ENCODE measurements at places on chromosomes 4 and X. TPM values are rescaled to one million over a fixed set of nuclear protein-coding genes. Genes with fewer than 3 reads are reported as not detected.

DNA sequence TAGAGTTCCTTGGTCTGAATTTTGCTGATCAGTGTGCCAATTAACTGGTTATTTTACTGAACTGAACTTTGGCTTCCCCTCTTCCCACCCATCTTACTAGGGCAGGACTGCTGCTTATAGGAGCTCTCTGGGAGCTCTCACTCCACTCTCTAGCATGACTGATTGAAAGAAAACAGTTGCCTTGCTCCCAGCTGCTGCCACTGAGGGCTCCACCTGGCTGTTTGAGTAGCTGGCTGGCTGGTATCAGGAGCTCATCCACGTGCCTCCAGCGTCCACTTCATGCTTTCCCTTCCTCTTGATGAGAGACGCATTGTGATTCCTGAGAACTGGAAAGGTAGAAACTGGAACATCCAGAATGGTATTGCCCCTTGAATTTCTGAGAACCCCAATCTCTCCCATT lies 73.0 kb upstream of the KLHL13 start:
- DNase-seq = no peak

DNA sequence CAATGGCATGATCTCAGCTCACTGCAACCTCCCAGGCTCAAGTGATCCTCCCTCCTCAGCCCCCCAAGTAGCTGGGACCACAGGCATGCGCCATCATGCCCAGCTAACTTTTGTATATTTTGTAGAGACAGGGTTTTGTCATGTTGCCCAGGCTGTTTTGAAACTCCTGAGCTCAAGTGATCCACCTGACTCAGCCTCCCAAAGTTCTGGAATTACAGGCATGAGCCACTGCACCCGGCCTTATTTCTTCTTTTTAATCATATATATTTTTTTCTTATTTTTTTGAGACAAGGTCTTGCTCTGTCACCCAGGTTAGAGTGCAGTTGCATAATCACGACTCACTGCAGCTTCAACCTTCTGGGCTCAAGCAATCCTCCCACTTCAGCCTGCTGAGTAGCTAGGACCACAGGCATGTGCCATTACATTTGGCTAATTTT lies 184.0 kb downstream of the TSPAN5 start:
- DNase-seq = no peak

DNA sequence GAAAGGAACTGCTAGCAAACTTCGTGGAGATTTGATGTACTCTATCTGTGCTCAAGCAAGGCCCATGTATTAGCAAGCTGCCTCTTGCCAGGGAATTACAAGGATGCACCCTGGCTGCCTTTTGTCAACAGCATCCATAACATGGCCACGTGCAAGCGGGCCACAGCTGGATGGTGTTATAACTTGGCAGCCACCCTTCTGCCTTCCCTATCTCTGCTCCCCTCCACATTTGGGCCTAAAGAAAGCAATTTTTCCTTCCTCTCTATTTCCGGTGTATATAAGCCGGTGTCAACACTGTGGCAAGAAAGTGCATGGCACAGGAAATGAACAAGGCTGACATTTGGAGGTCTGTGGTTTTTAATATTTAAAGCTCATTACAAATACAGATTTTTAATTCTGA lies 94.8 kb downstream of the CLNK start:
- no peak for DNase-seq

GRCh38 chrX:10189317-10190268 lies 32.8 kb downstream of the CLCN4 start:
- peak; percentile 79 for DNase-seq

Gene TBC1D9
- 15.1 TPM for total RNA-seq

Gene GLOD5
- total RNA-seq = 4.8 TPM

Gene TCEAL3
- total RNA-seq = 16.7 TPM

Gene CXCR3
- 1.1 TPM for total RNA-seq

Gene NAP1L5
- total RNA-seq = 3.5 TPM

DNA sequence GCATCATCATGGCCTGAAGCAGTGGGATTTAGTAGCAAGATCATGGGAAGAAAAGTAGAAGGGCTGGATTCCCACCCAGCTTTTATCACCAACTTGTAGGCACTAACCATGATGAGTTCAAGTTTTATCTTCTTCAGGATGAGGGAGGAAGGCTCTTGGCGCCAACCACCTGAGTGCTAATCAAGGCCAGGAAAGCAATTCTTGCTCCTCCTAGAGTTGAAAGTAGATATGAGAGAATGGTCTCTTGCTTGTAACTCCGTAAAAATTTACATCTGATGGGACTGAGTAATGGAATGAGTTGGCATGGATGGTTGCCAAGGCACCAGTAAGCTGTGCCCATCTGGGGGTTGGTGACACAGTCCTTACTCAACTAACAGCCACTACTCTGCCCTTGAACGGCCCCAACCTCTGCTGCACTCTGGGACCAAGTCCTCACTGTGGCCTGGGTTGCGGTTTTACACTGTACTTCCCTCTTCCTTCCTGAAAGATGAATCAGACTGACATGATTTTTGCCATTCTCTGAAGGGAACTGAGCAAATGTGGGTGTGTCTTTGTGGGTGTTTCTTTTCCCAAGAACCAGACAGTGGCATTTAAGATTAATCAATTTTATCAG lies 39.4 kb upstream of the NDP start:
- DNase-seq = peak; percentile 9

DNA sequence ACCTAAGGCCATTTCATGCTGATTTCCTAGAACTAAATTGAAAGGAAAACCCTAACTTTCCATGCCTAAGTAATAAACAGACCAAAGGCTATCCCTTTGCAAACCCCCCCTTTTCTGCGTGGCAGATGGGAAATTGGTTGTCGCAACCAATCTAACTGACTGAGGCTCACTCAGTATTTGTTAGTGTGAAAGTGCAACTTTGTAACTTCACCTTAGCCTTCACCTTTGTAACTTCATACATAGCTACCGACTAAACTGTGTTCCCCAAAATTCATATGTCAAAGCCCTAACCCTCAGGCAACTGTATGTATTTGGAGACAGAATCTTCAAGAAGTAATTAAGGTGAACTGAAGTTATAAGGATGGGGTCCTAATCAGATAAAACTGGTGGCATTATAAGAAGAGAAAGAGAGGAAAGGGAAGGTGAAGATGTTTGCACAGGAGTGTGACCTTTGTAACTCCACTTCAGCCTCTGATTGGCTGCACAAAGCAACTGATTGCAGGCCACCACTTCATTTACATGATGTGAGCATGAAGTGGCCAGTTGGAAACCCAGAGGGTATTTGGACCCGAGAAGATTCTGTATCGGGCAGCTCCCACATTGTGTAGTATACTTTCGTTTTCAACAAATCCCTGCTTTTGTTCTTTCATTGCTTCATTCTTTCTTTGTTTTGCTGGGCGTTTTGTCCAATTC lies 4.9 kb upstream of the TMEM33 start:
- no peak for DNase-seq

Data from transverse colon (tissue), 4 donors.